ENCODE measurements at places on chromosomes 7 and 10. TPM values are rescaled to one million over a fixed set of nuclear protein-coding genes. Genes with fewer than 3 reads are reported as not detected.
A peak's percentile ranks its signal among the peaks of the same experiment; 100 is the strongest.

- H3K4me1 ChIP-seq: peaks cover 39% of the 10 kb centered on the region
- DNase-seq: no peak
- no peaks in the 10 kb centered on the region for H3K36me3 ChIP-seq
- H3K4me3 ChIP-seq: peak overlapping the region; percentile 86
- no peaks in the 10 kb centered on the region for H3K27me3 ChIP-seq
- no peak overlapping the region for H3K27ac ChIP-seq
Measured at GRCh38 chr7:107560898-107561516, 2.7 kb downstream of the COG5 start.

The GPR141 gene
- 0.26 TPM for total RNA-seq

DNA sequence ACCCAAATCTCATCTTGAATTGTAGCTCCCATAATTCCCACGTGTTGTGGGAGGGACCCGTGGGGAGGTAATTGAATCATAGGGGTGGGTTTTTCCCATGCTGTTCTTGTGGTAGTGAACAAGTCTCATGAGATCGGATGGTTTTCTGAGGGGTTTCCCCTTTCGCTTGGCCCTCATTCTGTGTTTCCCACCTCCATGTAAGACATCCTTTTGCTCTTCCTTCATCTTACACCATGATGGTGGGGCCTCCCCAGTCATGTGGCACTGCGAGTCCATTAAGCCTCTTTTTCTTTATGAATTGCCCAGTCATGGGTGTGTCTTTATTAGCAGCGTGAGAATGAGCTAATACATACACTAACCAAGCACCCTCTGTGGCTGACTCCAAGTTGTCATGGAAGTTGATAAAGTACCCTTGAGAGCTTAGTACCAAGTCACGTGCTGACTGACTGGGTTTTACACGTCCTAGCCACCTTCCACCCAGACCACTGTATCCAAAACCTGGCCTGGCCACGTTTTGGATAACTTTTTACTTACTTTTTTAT, 614.4 kb downstream of the SDK1 start:
- H3K36me3 ChIP-seq: peaks cover 2% of the 10 kb centered on the region
- peaks cover 59% of the 10 kb centered on the region for H3K4me1 ChIP-seq
- H3K4me3 ChIP-seq: no peak overlapping the region

The TMEM213 gene
- total RNA-seq: not detected

DNA sequence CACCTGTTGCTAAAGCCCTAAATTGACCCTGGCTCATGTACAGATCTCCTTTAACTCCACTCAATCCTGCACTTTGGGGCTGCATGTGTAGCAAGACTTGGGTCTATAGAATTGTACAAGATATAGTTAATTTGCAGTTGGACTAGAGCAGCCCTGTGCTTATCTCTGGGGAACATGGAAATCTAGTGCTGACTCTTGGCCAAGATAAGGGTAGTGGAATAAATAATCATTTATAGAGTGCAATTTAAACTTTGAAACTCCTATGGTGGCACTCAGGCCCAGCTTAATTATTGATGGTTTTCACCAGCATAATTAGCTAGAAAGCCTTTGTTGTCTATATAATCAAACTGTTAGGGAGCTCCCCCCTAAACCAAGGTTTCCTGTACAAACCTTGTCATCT, 39.2 kb upstream of the MBL2 start:
- H3K27me3 ChIP-seq: no peaks in the 10 kb centered on the region
- no peak for DNase-seq
- no peaks in the 10 kb centered on the region for H3K4me1 ChIP-seq
- no peaks in the 10 kb centered on the region for H3K36me3 ChIP-seq
- H3K4me3 ChIP-seq: no peak overlapping the region

- H3K27me3 ChIP-seq: no peaks in the 10 kb centered on the region
- DNase-seq: no peak
- no peak overlapping the region for H3K4me3 ChIP-seq
- H3K27ac ChIP-seq: no peak overlapping the region
- peaks cover 6% of the 10 kb centered on the region for H3K36me3 ChIP-seq
Measured at GRCh38 chr10:31594347-31594873, 275.4 kb downstream of the ZEB1 start.

The CCT6A gene
- 229 TPM for total RNA-seq

The AKR1E2 gene
- 3.9 TPM for total RNA-seq
